ENCODE measurements at places on chromosomes 7 and 10. TPM values are rescaled to one million over a fixed set of nuclear protein-coding genes. Genes with fewer than 3 reads are reported as not detected.

GRCh38 chr7:100681491-100682227, 8.1 kb downstream of the GNB2 start:
- DNase-seq: no peak

GRCh38 chr10:62550173-62550572, 176.0 kb downstream of the ZNF365 start:
- no peak for DNase-seq

- DNase-seq: no peak
Measured at GRCh38 chr10:101367569-101368453, 13.8 kb downstream of the BTRC start.

DNA sequence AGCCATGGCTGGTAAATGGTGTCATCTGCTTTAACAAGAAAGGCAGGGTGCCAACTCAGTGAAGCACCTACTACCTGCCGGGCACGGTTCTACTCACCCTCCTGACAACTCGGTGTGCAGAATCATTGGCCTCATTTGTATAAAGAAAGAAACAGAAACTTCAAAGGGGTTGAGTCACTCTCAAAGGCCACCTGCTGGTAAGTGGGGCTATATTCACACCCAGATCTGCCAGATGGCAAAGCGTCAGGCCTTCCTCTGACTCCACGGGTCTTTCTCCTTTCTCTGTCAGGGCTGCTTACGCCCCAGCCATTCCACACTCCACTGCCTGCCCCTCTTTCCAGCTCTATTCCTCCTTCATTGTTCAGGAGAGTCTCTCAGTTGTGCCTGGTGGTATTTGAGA, 309.2 kb downstream of the GFRA1 start:
- no peak for DNase-seq

DNA sequence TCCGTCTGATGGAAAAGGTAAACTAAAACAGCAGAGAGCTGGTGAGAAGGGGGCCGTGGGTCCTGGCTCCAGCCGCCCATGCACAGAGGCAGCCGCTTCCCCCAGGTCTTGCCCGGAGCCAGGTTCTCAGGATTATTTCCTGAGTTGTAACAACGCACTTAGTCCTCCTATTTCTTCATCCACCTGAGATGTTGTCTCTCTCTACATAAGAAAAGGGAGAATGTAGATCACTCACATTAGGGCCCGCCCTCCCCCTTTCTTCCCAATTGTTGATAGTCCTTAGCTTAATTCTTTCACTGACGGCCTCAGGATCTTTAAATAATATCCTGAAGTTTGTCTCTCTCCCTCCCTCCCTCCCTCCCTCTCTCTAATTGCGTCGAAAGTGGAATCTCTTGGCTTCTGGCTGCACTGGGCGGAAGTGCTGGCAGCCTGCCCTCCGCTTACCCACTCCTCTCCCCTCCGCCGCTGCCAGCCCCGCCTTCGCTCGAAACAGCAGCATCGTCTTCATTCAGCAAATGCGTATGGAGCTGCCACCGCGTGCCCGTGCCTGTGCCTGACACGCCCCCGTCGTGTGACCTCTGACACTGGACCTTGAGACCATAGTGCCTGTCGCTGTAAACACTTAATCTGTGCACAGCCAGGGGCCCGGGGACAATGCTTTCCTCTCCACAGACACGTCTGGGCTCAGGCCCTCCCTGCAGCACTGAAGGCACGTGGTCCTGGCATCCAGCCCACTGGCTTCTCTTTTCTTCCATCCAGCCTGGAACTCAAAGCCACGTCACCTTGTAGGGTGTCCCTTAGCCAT, 174.5 kb upstream of the PPP2R2D start:
- peak; percentile 57 for DNase-seq

GRCh38 chr7:127713006-127713405, 61.0 kb downstream of the SND1 start:
- DNase-seq: no peak

DNA sequence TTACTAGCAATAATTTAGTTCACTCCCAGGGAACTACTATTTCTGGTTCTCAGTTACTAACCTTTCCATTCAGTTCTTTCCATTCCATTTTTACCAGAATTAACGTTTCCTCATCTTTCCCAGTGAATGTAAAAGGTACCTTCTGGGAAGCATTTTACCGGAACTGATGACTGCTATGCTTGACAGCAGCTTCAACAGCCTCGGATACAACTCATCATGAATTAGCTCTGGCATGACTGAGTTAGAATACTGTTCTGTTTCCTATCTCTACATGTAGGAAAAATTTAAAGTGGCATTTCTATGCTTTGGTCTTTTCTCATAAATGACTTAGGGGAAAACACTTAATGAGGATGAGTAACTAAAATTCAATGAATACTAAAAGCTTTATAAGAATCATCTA, 18.6 kb downstream of the TAS2R41 start:
- no peak for DNase-seq

DNA sequence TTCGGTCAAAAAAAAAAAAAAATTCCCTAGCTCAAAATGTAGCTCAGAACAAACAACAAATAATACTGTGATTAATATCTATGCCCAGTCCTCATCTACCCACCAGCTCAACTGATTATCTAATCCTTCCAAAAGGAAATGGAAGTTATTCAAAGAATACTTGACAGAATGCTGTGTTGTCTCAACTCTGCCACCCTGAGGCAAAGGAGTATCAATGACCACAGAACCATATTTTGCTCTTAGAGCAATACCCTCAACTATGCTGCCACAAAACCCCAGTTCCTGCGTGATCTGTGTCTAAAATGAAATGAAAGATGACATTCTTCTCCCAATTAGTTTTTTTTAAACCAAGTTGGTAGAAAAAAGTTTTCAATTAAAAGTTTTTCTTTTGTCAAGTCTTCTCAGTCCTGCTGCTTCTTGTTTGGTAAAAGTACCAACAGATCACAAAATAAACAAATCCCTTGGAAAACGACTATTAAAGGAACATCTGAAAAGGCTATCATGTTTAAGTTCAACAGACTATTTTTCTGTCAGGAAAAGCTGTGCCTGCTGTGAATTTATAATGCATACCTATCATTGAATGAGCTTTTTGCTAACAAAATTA, 21.6 kb downstream of the RBM28 start:
- peak; percentile 26 for DNase-seq

- no peak for DNase-seq
Measured at GRCh38 chr7:24301703-24302102, 17.7 kb downstream of the NPY start.

DNA sequence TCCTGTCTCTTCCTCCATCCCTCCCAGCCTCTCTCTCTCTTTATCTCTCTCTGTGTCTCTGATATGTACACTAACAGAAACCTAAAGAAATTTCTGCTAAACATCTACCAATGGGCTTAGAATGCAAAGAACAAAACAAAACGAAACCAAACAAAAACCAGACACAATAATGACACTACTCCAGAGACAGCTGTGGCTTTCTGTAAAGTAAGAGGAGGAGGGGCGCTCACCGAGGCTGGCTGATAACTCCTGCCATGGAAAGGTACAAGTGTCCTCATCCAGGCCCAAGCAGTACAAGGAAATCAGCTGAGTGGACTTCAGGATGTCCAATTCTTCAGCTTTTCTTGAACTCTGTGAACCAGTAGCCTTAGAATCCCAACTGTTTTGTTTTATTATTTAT, 70.4 kb upstream of the FZD8 start:
- DNase-seq: no peak

GRCh38 chr7:145534301-145534700, 582.3 kb upstream of the CNTNAP2 start:
- no peak for DNase-seq

- DNase-seq: no peak
Measured at GRCh38 chr10:58950618-58951017, 225.8 kb upstream of the PHYHIPL start.

DNA sequence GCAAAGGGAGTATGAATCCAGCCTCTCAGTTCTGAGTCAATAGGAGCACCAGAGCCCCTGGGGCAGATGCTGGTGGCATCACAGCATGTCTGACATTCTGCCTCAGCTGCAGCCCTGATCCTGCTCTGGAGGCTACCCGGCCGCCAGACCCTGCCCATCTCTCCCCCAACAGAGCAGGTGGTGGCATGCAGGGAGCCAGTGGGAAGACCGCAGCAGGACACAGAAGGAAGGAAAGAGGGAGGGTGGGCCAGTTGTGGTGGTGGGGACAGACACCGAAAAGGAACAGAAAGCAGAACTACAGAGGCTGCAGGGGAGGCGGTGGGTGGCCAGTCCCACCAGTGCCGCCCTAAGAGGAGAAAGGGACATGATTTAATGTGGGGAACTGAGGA, 35.3 kb downstream of the BLNK start:
- no peak for DNase-seq

DNA sequence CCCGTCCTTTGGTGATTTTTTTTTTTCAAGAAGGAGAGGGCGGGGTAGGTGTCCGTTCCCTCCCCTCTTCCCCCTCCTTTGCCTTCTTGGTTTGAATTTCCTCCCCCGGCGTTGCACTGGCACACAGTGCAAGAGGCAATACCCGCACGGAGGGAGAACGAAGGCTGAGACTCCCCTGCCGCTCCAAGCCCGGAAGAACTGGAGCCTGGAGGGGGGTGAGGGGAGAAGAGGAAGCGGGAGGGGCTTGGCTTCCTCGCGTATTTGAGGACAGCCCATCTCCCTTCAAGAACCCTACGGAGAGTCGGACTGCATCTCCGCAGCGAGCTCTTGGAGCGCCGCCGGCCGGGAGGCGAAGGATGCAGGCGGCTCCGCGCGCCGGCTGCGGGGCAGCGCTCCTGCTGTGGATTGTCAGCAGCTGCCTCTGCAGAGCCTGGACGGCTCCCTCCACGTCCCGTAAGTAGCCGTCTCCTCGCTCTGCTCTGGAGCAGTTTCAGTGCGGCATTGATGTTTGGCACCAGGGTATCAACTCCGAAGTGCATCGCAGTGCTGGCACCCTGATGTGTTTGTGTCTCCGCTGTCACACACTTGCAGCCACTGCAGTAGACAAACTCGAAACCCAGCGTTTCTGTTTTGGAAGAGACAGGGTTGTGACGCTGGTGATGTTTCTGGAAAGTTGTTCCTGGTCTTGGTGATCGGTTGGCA, at the start of gene CNTNAP2:
TSS of gene CNTNAP2 (plus strand) at position 281 of the 702 bp plus-strand sequence. CDS start at position 357, 76 bp downstream.
- DNase-seq: peak; percentile 54

DNA sequence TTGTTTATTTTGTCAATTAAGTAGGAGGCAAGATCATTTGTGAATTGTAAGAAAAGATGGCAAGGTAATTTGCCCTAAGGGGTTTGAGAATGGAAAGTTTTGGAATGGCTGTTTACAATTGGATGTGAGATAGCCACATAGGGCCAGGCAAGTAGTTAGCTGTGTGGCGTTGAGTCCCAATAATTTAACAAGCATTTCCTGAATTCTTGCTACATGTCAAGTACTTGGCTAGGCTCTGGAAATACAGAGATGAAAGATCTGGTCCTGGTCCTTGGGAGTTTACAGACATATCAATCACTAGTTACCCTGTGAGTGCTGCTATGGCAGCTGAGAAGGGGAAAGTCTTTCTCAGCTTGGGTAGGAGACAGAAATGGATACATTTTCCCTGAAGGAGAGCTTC, 401.6 kb downstream of the SUGCT start:
- DNase-seq: no peak

DNA sequence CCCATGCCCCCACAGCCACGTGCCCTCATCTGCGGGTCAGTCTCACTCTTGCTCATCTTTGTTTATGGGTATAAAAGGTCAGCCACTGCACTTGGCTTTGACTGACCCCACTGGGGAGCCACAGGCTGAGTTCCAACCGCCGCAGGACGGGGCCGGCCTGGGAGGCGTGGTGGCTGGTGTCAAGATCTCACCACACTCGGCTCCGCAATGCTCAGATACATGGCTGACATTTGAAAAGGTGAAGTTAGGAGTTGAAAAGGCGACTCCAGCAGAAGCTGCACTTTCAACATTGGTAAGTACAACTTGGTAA, 14.9 kb downstream of the TUBGCP2 start:
- DNase-seq: no peak

The ITGB8 gene
- total RNA-seq: 57.4 TPM

The ESYT2 gene
- total RNA-seq: 69.6 TPM

The MBL2 gene
- not detected for total RNA-seq

The TAS2R5 gene
- total RNA-seq: 3.7 TPM

The HERC4 gene
- total RNA-seq: 89.5 TPM

The TBRG4 gene
- 48.0 TPM for total RNA-seq

The ANXA8L1 gene
- total RNA-seq: not detected

All from spinal cord (tissue), 10 donors.